Tibial artery (tissue), 4 donors: ENCODE measurements at places on chromosomes 5 and 9.

DNA sequence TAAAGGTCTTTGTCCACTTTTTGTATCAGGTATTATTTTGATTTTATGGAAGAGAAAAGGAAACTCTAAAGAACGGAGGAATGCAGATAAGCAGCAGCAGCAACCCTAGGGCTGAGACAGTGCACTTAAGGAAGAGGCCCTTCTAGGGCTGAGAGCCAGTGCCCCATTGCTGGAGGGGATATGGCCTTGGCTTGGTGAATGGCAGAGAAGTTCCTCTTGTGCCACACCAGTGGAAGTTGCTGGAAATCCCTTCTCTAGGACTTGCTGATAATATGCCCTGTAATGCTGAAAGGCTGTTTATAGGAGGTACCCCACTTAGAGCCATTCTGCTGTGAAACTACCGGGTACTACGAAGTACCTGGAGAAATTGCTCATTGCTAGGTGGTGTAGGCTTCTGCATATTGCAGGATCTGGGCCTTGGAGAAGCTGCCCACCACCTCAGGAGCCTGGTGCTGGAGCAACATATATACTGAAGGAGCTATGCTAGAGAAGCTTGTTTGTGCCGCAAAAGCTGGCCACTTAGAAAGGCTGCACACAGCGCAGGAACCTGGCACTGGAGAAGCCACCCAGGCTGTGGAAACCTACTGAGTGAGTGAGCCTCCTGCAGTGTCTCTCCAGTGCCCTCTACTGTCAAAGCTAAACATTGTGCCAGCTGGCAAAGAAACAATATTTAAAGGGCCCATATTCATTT, 9.6 kb upstream of the UBTD2 start:
- DNase-seq = peak; percentile 61

DNA sequence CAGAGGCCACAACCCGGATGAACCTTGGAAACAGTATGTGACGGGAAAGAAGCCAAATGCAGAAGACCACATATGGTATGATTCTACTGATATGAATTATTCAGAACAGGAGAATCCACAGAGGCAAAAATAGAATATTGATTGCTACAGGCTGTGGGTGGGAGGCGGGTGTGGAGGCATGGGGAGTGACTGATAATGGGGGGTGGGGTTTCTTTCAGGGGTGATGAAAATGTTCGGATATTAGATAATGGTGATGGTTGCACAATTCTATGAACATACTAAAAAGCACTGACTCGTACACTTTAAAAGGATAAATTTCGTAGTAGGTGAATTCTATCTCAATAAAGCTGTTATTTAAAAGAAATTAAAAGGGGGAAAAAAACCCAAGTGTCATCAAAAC, 10.7 kb downstream of the IL4 start:
- no peak for DNase-seq

GRCh38 chr9:135341612-135342169, 137.9 kb upstream of the PPP1R26 start:
- no peak for DNase-seq

DNA sequence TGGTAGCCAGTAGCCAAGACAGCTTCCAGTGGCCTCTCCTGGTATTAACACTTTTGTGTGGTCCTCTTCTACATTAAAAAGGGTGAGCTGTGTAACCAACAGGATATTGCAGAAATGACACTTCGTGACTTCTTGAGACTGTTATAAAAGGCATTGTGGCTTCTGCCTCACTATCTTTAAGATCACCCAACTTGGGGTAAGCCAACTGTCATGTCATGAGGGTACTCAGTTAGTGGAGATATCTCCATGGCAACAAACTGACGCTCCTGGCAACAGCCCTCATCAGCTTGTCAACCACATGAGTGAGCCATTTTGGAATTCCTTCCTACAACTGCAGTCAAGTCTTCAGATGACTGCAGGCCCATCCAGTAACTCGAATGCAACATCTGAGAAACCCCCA, 121.7 kb downstream of the DEPDC1B start:
- DNase-seq = no peak

GRCh38 chr5:1184481-1184880, 16.9 kb upstream of the SLC6A19 start:
- DNase-seq = no peak

- no peak for DNase-seq
Observed at GRCh38 chr5:82922086-82922734, 155.0 kb downstream of the TMEM167A start.

- no peak for DNase-seq
Observed at GRCh38 chr9:32502464-32502863, 23.5 kb downstream of the RIGI start.

GRCh38 chr9:135776893-135777622, 75.1 kb downstream of the KCNT1 start:
- DNase-seq = no peak

- peak; percentile 94 for DNase-seq
Observed at GRCh38 chr9:136847826-136848392, 1.3 kb upstream of the PHPT1 start.

DNA sequence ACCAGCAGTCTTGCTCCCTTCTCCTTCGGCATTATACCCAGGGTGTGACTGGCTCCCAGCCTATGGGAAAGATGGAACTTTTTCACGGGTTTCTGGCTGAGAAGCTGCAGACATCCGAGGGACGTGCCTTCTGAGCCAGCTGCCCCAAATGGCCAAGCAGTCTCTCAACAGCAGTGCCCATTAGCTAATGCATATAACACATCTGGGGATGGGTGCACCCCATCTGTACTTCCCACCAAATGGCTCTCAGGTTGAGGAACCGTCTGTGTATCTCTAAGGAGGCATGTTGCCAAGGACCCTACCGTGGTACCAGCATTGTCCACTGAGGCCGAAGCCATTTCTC, 25.0 kb downstream of the C5orf15 start:
- no peak for DNase-seq

DNA sequence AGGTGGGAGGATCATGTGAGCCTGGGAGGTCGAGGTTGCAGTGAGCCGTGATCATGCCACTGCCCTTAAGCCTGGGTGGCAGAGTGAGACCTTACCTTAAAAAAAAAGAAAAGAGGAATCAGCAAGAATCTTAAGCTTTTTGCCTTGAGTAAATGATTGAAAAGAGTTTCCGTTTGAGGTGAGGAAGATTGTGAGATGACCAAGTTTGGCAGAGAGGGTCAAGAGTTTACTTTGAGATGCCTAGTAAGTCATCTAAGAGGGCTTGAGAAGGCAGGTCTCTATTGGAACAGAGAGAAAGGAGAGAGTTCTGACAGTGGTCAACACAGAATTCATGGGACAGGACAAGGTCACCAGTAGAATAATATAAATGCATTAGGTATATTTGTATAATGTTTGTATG, 572.1 kb downstream of the TLE4 start:
- no peak for DNase-seq

- DNase-seq = no peak
Observed at GRCh38 chr5:107572715-107573368, 97.9 kb downstream of the EFNA5 start.

DNA sequence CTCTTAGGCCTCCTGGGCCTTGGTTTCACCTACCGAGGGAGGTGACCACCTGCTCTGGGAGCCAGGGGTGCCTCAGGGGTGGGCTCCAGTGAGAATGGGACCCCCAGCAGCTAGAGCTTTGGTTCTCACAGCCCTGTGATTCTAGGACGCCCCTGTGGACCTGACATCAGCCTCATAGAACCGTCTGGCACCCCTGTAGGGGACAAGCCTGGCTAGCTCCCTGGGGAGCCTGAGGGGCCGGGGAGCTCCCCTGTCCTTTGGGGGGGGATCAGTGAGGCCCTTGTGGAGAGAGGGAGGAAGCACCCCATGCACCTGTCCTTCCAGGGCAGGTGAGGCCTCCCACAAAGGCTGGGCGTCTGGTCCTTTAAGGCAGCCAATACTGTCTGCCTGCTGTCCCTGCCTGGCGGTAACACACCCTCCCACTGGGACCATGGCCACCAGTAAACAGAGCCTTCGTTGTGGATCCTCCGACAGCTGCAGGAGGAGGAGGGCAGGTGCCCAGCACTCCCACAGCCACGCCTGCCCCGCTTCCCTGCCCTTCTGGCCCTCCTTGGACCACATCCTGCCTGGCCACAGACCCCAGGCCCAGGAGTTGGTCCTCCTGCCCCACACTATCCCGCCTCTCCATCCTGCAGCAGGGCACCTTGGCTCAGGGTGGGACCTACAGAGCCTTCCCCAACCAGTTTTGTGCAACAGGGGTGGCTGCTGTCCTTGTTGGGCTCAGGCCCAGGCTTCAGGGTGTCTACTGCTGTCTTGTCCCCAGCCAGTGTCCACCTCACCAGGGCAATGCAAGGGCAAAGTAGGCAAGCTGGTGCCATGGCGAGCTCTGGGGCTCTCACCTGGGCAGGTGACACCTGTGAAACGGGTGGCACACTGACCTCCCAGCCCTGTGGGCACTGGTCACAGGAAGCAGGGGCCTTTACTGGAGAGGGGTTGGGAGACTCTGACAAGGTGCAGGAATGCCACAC, 3.0 kb upstream of the TUBB4B start:
- no peak for DNase-seq

GRCh38 chr5:38478166-38478565, 78.3 kb downstream of the LIFR start:
- DNase-seq = no peak

- DNase-seq = no peak
Observed at GRCh38 chr5:169999621-170000020, 19.3 kb upstream of the INSYN2B start.

GRCh38 chr5:134892926-134893325, 12.0 kb upstream of the PCBD2 start:
- no peak for DNase-seq

DNA sequence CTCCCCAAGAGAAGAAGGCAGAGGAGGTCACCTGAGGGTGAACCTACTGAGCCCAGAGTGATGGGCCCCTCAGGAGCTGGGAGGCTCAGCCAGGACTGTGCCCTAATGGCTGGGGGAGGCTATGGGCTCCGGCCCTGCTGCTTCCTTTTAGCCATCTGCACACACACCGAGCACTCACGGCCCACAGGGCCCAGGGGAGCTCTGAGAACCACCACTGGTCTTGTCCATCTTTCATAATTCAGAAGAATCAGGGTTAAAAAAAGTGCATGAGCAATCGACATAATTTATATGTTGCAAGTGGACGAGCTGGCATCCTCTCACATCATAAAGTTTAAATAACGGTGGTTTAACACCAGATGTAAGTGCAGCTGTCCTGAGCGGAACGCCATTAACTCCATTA, 162.1 kb downstream of the FSTL4 start:
- no peak for DNase-seq

DNA sequence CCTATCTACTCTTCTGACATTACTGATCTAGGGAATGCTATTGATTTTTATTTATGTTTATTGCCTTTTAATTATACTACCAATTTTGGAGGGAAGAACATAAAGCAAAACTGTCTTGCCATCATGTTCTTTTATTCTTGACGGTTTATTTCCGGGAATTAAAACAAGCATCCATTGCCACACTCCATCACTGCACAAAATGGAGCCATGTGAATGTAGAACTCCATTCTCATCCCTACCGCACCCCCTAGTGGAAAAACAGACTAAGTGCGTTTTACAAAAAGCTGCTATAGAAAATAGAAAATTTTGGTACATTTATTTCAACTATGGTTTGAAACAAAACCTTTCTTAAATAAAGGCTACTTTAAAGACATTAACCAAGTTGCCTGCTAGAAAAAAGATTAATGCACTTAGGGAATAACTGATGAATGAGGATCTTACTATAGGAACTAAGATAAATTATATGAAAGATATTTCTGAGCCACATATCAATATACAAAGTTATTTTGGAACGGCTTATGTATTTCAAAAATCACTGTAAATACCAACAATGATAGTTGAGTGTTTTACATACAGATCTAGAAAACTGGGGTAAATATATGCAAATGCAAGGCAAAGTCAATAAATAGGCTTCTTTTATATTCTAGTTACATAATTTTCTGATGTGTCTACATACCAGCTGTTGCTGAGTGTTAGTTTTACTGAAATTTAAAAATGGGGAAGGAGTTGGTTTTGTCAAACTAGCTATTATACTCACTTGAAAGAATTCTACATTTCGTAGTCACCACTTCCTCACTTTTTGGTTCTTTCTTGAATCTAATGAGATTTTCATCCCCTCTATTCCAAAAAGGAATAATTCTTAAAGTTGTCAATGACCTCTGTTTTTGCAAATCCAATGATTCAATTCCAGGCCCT, 26.5 kb downstream of the OXCT1 start:
- DNase-seq = no peak

- no peak for DNase-seq
Observed at GRCh38 chr5:607541-608428, 4.4 kb upstream of the CEP72 start.

DNA sequence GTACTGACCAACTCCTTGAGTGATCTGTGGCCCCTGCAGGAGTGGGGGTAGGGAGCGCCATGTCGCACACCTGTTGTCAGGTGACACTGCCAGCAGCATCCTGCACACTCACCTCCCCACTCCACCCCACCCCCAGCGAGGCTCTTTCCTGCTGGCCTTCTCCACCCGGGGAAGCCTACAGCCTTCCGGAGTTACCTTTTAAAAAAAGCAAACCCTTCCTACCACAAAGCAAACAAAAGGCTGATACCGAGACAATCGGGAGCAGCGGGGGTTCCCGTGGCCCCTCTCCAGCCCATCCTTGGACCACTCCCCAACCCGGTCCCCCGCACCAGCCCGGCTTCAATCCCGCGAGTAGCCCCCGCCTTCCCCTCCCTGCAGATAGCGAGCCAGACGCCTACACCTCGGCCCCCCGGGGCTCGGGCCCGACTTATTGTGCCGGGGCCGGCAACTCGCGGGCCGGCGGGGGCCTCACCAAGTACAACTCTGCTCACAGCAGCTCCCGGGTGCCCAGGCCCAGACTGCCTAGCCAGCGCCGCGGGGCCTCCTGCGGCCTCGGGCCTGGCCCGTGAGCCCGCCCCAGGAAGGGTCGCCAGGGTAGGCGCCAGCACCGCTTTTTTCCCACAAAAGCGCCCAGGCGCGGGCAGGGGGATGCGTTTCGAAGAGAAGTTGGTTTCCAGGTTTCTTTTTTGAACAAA, 724 bp downstream of the MACROH2A1 start:
- no peak for DNase-seq

- no peak for DNase-seq
Observed at GRCh38 chr9:18981476-18982261, 51.3 kb downstream of the SAXO1 start.

GRCh38 chr9:4550777-4551484, 60.7 kb downstream of the SLC1A1 start:
- DNase-seq = no peak

- no peak for DNase-seq
Observed at GRCh38 chr5:59484618-59485017, 408.9 kb downstream of the PDE4D start.

DNA sequence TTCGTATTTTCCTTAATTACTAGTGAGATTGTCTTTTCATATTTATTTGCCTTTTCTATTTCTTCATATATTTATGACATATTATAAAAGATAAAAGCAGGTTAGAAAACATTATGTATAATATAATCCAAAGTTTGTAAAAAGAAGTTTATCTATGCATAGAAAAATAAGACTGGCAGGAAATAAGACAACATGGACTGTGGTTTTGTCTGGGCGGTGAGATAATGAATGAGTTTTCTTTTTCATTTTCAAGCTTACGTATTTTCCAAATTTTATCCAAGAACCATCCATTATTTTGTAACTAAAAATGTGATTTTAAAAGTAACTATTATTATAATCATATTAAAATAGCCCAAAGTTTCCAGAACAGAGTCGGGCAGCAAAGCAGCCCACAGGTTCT, 109.8 kb upstream of the MVB12B start:
- DNase-seq = no peak
